Islet precursor cell (in vitro differentiated cells): ENCODE measurements at places on chromosomes 5 and 9.
A peak's percentile ranks its signal among the peaks of the same experiment; 100 is the strongest.

GRCh38 chr5:160547872-160548271 lies 126.2 kb downstream of the PTTG1 start:
- DNase-seq, result no peak

DNA sequence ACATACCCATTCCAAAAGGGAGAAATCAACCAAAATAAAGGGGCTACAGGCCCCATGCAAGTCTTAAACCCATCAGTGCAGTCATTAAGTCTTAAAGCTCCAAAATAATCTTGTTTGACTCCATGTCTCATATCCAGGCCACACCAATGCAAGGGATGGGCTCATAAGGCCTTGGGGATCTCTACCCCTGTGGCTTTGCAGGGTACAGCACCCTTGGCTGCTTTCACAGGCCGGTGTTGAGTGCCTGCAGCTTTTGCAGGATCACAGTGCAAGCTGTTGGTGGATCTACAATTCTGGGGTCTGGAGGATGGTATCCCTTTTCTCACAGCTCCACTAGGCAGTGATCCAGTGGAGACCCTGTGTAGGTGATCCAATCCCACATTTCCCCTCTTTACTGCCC lies 5.0 kb upstream of the SPINK14 start:
- no peak for DNase-seq

- no peak for DNase-seq
Measured at GRCh38 chr5:34053133-34053532, 10.1 kb upstream of the C1QTNF3 start.

DNA sequence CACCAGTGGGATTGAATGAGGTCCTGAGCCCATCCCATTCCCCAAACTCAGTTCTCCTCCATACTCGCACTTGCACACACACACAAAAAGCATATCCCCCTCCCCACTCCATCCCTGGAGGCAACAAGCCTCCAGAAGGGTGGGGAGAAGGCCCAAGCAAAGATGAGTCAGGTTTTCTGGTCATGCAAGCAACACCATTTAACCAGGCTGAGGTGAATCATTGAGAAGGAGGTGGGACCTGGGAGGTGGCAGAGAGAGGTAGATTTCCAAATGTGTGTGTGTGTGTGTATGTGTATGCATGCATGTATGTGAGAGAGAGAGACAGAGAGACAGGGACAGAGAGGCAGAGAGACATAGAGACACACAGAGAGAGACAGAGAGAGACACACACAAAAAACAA lies 185.2 kb upstream of the TRIM32 start:
- peak; percentile 78 for DNase-seq

GRCh38 chr9:126117631-126118030 lies 209.0 kb upstream of the MVB12B start:
- DNase-seq, result peak; percentile 34

GRCh38 chr5:166823360-166823759 lies 1468.1 kb upstream of the WWC1 start:
- no peak for DNase-seq

DNA sequence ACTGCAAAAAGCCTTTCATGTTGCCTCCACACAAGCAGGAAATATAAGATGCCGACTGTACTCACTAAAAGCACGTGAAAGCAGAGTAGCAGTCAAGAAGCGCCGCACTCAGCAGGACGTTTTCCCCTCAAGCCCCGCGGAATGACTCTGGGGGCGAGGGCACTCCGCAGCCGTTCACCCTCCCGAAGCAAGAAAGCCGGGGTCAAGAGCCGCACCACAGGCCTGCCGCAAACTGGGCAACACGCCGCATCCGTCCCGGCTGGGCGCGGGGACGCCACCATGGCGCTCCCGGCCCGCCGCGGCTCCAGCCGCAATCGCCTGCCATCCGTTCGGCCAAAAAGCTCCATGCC lies 364 bp downstream of the RPS6 start:
- no peak for DNase-seq
